ENCODE measurements at places on chromosomes 5 and 9.

DNA sequence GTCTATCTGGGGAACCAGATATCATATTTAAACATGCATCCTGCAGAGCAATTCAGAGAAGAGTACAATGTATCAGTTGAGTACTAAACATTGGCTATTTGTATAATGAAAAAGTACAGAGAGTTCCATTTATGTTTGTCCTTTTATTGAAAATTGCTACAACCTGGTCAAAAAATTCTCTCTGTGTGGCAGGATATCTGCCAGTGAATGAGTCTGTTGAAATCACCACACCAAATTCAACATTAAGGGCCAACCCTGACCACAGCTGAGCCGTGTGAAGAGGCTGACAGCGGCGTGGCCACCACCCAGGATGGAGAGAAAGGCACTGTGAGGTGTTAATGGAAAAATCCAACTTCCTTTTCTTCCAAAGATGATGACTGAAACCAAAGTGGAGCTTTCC is 422.7 kb upstream of the PIK3R1 start:
- DNase-seq, result no peak

DNA sequence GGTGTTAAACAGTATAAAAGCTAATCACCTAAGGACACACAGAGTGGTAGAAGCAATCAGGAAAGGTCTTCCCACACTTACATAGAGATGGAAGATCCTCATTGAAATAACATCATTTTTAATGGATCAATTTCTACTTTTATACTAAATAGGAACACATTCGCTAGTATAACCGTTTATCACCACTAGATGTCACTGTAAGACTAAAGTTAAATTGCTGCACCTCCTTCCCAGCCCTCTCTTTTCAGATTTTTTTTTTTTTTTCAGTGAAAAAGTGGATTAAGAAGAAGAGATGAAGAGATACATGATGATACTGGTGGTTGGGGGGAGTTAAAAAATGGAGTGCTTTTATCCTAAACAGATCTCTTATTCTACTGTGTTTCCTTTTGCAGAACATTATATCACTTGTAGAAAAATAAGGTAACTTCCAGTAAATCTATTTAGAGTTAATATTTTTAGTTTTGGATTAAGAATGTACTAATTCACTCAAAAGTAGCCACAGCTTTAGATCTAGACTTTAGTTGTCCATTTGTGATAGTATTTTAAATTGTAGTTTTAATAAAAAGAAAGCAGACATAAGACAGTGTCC is 116.9 kb upstream of the ARRDC3 start:
- no peak for DNase-seq

DNA sequence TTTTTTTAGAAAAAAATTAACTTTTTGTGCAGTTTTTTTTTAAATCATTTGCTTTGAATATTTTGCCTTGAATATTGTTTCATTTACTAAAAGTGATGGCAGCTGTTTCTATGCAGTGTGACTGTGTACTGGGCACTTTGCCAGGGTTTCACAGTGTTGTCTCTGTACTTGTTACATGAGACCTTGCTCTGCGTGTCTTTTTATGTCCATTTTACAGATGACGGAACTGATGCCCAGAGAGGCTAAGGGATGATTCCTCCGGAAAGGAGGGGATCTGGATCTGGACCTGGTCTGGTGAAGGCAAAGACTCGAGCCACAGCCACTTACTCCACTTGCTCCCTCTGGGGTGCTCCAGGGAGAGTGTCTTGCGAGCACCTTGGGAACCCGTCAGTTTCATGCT is 124.8 kb upstream of the PTCH1 start:
- no peak for DNase-seq

DNA sequence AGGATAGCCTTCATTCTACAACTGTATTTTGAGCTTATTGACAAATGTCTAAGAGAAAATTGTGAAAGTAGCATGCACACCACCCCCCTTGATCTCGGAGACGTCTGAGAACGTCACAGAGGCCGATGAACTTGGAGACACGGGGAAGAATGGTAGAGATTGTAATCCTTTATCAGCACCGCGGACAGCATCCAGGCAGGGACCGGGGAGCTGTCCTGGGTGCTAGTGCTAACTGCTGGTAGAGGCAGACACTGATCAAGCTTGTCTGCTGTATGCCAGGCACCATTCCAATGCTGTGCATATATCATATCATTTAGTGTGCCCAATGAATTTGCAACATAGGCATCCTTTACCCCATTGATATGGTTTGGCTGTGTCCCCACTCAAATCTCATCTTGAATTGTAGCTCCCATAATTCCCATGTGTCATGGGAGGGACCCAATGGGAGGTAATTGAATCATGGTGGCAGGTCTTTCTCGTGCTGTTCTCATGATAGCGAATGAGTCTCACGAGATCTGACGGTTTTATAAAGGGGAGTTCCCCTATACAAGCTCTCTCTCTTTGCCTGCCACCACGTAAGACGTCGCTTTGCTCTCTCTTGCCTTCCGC is 98.8 kb downstream of the LHX2 start:
- DNase-seq, result no peak

DNA sequence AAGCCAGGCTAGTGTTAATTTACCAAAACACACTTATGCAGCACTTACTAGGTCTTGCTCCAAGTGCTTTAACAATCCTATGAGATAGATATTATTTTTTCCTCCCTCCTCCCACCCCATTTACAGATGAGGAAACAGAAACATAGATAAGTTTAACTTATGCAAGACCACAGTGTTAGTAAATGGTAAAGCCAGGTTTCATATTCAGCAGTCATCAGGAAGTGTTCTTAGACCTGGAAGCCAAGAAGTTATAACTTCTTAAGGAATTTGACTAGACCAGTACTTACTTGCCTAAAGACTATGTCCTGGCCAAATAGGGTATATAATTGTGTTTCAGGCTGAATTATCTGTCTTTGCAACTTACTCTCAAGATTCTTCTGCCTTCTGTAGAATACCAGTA is 15.9 kb downstream of the ABHD17B start:
- DNase-seq, result no peak

DNA sequence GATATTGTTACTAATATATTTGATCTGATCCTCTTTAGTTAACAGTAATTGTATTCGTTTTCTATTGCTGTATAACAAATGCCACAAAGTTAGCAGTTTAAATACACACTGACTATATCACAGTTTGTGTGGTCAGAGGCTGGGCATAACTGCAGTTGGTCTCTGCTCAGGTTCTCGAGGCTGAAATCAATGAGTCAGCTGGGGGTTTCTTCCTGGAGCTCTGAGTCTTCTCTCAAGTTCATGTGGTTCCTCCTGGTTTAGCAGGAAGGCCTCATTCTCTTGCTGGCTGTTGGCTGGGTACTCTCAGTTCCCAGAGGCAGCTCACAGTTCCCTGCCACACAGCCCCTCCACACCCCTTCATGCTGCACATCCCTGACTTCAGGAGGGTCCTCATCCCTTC is 20.7 kb downstream of the COL23A1 start:
- DNase-seq, result no peak

DNA sequence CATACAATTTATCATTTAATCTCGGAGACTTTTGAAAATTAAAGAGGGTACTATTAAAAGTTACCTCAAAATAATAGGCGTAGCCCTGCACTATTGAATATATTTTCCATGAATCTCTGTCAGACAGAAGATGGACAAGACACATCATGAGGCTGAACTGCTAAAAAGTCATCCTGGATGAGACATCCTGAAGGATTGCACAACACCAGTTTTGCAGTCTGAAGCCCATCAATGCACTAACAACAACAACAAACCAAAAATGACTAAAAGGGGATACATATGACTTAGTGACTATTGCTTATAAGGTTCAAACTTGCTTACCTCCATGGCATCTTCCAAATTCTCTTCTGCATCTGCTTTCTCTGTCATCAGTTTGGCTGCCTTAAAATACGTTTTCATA is 15.7 kb downstream of the LMBRD2 start:
- DNase-seq, result no peak
